ENCODE measurements at places on chromosomes 5 and 9. TPM values are rescaled to one million over a fixed set of nuclear protein-coding genes. Genes with fewer than 3 reads are reported as not detected.

DNA sequence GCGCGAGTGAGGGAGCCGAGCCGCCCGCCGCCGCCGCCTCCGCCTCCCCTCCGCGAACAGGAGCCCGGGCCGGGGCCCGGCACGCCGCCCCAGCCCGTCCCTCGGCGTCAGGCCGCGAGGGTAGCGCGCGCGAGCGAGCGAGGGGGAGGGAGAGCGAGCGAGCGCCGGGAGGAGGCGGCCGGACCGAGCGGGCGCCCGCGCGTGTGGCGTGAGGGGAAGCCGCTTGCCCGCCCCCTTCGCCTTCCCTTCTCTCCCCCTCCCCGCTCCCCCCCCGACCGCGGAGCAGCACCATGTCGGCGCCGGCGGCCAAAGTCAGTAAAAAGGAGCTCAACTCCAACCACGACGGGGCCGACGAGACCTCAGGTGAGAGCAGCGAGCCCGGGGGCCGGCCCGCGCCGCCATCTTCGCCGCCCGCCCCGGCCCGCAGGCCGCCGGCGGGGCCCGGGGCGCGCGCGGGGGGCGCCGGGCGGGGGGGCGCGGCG, 312 bp downstream of the SET start:
- DNase-seq, result no peak

DNA sequence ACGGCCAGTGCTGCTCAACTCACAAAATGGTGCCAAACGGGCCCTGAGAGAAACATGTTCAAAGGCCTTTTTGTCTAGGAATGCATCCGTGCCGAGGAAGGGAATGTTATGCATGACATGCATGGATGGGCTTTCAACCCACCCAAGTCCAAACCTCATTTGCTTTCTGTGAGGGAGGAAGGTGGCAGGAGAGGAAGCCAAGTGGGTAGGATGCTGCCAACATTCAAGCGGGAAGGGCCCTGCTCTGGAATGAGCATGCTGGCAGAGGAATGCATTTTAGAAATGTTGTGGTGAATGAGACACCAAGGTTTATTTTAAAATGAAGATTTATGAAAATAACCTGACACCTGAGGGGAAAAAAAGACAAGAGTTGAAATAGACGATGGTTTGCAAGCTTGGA, 479.1 kb downstream of the CCDC171 start:
- no peak for DNase-seq

GRCh38 chr5:138650196-138650595, 75.0 kb upstream of the HSPA9 start:
- no peak for DNase-seq

DNA sequence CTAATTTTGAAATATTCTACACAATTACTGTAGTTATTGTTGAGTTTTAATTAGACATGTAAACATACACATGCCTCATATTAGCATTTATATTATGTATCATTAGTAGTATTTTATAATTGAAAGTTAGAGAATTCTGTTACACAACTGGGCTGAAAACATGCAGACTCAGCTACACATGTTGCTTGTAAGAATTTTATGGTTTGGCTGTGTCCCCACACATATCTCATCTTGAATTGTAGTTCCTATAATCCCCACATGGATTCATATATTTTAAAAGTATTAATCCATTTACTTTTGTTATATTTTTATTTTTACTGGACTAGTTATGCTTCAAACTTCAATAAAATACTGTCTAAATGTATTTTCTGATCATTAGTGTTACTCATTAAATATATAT, 2075.3 kb upstream of the C9orf72 start:
- DNase-seq, result no peak

DNA sequence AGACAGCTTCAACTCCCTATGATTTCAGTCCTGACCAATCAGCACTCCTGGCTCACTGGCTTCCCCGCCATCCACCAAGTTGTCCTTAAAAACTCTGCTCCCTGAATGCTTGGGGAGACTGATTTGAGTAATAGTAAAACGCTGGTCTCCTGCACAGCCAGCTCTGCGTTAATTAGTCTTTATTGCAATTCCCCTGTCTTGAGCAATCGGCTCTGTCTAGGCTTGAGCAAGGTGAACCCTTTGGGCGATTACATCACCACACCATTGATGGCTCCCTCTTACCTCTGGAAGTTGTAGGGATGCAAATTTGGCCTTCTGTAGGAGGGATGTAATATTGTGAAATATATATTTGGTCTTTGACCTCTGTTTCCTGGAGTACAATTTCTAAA, 2.9 kb upstream of the SLC23A1 start:
- no peak for DNase-seq

DNA sequence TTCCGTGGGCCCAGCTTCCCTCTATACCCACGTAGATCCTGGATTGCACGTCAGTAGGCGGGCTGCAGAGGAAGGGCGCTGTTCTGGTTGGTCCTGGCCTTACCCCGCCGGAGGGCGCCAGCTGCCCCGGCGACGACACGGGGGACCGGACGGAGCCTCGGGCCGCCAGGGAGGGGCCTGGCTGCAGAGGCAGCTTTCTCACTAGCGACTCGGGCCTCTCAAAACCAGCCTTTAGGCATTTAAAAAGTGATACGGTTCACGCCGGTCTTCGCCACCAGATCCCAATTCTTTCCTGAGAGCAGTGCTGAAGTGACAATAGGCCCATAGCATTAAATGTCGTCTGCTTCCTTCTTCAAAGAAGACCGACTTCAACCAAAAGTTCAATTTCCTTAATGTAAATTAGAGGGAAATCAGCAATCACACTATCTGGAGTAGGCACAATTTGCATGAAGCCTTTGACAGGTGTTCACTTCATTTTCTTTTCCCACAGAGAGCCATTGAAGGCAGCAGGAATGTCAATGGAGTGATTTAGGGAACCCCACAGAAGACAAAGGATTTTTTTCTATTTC, 17.6 kb upstream of the UBE2D2 start:
- no peak for DNase-seq

GRCh38 chr9:79477955-79478771, 93.6 kb upstream of the TLE4 start:
- DNase-seq, result no peak

- no peak for DNase-seq
These were observed 124.8 kb downstream of the RGS3 start for GRCh38 chr9:113588242-113588810.

GRCh38 chr5:142360607-142361120, 35.8 kb upstream of the SPRY4 start:
- DNase-seq, result no peak

GRCh38 chr5:73233461-73234203, 60.6 kb downstream of the TMEM174 start:
- DNase-seq, result no peak

DNA sequence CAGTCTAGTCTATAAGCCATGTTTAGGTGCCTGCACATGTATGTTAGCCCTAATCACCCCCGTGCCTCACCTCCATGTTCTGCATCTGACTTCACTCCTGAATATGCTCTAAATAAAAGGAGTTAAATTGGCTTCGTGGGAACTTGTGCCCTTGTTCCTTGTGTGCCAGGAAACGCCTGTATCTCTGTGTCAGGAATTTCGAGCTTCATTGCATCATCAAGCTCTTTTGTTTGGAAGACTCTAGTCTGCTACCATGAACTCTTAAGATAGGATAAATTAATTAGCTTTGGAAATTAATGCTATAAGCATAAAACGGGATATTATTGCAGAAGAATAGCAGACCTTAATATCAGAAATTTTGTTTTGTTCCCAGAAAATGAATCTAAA, 99.2 kb downstream of the ADCY2 start:
- DNase-seq, result no peak

DNA sequence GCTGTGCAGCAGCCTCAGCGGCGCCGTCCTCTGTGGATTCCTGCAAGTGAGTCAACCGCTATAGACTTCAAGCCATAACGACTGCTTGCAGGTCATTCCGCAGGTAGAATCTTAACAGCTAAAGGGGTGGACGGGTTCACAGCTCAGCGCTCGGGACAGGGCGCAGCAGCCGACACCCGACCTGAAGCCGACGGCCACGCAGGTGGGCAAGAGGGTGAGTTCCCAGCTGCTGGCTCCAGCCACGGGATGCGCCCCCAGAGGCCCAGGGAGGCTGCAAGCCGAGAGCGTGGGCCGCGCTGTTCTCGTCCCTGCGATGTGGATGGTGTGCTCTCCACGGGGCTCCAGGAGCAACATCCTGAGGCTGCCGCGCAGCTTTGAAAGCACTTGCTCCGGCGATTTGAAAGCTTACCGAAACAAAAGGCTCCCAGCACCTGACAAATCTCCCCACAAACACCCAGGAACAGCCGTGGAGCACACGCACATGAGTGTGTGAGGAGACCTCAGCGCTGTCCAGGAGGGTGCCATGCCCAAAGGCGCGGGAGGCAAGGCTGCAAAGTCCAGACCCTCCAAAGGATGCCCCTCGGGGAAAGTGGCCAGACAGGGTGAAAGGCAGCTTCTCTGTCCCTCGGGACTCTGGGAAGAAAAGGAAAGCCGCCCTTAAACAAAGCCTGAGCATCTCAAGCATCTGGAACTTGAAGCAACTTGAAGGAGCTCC, 48.7 kb downstream of the EXD3 start:
- no peak for DNase-seq

DNA sequence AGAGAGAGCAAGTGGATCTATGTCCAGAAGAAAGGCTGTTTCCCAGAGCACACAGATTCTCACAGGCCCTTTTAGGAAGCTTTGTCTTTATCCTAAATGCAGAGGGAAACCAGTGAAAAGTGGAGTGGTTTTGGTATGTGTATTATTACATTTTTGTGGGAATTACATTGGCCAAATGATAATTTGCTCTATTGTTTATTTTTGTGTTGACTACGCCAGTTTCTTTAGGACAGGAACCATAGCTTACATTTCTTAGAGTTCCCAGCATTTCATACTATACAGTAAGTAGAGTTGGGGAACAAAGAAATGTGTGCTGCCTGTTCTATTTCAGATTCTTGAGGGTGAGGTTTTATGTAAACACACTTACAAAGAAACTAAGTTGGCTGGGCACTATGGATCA, 29.4 kb upstream of the SPATA31D4 start:
- DNase-seq, result no peak

GRCh38 chr9:109463924-109464625, 34.0 kb downstream of the PTPN3 start:
- no peak for DNase-seq

- DNase-seq, result no peak
These were observed 75.4 kb downstream of the CFAP77 start for GRCh38 chr9:132485393-132485792.

GRCh38 chr9:27560457-27560856, 12.8 kb downstream of the C9orf72 start:
- no peak for DNase-seq

DNA sequence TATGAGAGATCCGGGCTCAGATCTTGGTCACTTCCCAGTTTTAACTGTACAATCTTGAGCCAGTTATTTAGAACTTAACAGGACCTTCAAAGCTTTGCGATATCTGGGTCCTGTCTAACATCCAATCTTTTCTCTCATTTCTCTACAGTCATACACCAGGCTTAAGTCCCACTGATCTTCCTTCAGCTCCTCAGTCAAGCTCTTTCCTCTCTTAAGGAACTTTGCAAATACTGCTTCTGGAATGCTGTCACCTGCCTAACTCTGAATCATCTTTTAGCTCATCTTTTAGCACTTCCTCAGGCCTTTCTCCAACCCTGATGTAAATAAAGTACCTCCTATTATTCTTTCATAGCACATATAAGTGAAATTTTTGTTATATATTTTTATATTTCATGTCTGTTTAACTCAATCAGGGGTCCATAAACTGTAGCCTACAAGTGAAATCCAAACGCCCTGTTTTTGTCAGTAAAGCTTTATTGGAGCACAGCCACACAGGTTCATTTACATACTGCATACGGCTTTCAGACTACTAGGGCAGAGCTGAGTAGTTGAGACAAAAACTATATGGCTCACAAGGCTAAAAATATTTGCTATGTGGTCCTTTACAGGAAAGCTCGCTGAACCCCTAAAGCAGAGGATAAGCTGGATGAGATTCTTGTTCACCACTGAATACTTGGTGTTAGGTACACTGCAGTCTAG, 63.5 kb downstream of the MEF2C start:
- DNase-seq, result no peak

- no peak for DNase-seq
These were observed 98.4 kb downstream of the COX7C start for GRCh38 chr5:86716121-86716520.

INSL4 gene
- not detected for total RNA-seq

GNA14 gene
- total RNA-seq, result 9.4 TPM

KIF20A gene
- total RNA-seq, result not detected

KCNT1 gene
- total RNA-seq, result not detected

SPATA31D4 gene
- total RNA-seq, result not detected

CORO2A gene
- total RNA-seq, result 2.7 TPM
